ENCODE measurements at places on chromosomes 3 and 15. TPM values are rescaled to one million over a fixed set of nuclear protein-coding genes. Genes with fewer than 3 reads are reported as not detected.

DNA sequence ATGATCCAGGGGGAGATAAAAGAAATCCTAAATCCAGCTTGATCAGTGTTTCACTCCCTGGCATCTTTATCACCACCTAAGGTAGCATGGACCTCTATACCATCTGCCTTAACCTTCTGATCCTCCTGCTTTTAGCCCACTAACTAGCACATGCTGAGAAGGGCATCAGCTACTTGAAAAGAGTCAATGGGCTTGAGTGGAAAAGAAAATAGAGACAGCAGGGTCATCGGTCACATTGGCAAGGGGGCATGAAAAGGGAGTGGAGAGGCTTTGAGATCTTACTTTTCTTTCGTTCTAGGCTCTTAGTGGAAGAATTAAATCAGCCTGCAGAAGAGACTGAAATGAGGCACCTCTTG is 239 bp upstream of the ZFYVE19 start:
- no peak for DNase-seq

Gene TTLL13
- total RNA-seq = 0.07 TPM

Gene KNG1
- total RNA-seq = not detected

DNA sequence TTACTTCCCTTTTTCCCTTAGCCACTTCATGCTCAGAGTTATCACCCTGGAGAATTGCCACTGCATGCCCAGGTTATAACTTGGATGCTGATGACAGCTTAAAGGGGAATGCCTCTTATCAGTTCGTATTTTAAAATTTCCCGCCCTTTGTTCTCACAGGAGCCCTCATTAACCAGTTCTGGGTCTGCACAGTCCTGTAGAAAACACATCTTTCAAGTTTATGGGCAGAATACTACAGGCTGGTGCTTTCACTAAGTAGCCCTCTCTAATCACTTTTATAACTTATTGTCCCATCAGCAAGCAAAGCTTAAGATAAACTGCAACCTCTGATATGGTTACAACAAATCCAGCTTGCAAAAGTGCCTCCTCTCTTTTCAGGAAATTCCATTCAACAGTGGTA is 587.3 kb upstream of the UBE2E2 start:
- no peak for DNase-seq

GRCh38 chr15:34334672-34335071 is 2.9 kb downstream of the SLC12A6 start:
- no peak for DNase-seq

Gene CCR9
- total RNA-seq = not detected

GRCh38 chr3:12906141-12906915 is 65.0 kb upstream of the RPL32 start:
- DNase-seq = no peak

DNA sequence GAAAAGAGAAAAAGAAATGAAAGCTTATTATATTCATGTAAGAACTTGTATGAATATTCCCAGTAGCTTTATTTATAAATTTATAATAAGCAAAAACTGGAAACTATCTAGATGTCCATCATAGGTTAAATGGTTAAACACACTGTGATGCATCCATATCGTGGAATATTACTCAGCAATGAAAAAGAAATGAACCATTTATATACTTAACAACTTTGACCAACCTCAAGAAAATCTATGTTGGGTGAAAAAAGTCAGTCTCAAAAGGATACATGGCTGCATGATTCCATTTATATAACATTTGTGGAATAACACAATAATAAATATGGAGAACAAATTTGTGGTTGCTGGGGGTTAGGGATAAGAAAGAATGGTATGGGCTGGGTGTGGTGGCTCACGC is 713.0 kb upstream of the SGO1 start:
- DNase-seq = no peak

GRCh38 chr15:32685576-32685975 is 32.2 kb upstream of the GREM1 start:
- no peak for DNase-seq

DNA sequence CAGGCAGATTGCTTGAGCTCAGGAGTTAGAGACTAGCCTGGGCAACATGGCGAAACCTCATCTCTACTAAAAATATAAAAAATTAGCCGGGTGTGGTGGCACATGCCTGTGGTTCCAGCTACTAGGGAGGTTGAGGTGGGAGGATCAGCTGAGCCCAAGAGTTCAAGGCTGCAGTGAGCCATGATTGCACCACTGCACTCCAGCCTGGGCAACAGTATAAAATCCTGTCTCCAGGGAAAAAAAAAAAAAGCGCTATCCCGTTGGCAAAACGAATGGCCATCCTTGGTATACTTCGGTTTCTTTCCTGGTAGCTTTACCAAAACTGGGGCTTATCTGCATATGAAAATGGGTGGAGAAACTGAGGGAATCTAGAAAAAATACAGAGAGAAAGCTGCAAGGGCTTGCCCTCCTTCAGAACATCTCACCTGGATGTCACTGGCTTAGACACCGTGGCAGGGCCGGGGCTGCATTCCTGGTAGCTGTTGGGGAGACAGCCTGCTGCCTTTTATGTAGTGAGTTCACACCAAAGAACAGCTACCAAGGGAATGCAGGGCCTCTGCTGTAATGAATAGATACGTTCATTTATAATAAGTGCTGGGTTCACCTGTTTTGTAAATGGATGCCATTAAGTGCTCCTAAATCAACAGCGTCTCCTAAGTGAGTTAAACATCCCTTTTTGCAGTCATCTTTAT is 96.0 kb downstream of the IQSEC1 start:
- no peak for DNase-seq

Gene CHL1
- total RNA-seq = not detected
